NCI-H460 (cell line): ENCODE measurements at places on chromosomes 16 and 17. TPM values are rescaled to one million over a fixed set of nuclear protein-coding genes. Genes with fewer than 3 reads are reported as not detected.

Gene NACA2
- not detected in 2 replicates for total RNA-seq

Gene TLCD3B
- 0.07 TPM in 1 of 2 replicates, not detected in the other for total RNA-seq

Gene IKZF3
- not detected in 2 replicates for total RNA-seq

Gene IGSF6
- total RNA-seq, result not detected in 2 replicates

GRCh38 chr17:35129973-35130351, 8.5 kb downstream of the FNDC8 start:
- no peak for DNase-seq

DNA sequence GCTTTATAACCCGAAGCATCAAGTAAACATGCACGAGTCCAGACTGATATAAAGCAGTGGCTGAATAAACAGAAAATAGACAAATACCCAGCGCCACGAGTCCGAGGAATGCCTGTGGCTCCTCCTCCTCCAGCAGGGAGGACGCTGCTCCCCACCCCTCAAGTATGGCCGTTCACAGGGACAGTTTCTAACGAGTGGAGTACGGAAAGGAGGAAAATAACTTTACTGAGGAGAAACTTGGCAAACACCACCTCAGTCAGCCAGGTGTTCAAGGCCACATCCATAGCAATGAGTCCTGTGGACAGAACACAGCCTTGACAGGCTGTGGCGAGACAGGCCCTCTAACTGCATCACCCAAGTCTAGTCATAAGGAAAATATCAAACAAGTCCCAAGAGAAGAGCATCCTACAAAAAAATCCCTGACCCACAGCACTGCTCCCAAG, 9.2 kb downstream of the ZDHHC7 start:
- DNase-seq, result no peak

DNA sequence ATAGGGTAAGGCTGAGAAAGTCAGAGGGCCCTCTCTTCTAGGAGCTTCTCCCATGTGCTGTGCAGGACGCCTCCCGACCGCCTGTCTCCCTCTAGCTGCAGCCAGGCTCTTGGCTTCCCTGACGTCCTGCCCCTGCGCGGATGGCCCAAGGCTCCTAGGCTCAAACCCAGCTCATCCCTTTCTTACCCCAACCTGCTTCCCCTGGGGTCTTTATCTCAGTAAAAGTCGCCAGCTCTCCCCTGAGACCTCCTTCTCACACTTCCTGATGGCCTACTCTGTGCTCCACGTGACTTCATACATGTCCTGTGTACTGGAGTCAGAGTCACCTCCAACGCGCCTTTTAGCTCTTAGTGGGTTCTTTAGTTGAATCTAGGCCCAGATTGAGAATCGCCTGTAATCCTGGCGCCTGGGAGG, 1.1 kb upstream of the ZNF747 start:
- DNase-seq, result no peak

DNA sequence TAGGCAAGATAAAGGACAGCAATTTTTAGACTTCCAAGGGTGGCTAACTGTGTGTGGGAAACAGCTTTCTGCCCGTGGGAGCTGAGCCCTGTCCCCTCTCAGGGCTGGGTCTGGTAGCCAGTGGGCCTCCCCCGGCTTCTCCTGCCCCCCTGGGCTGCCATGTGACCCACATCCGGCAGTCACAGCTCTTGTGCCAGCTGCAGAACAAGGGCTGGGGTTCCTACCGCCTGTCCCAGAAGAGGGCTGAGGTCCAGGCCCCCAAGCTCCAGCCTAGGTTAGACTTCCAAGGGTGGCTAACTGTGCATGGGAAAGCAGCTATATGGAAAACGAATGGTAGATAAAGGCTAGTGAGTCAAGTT, 6.1 kb downstream of the GAST start:
- no peak for DNase-seq

GRCh38 chr17:2385240-2386210, 15.3 kb downstream of the MNT start:
- DNase-seq, result no peak

DNA sequence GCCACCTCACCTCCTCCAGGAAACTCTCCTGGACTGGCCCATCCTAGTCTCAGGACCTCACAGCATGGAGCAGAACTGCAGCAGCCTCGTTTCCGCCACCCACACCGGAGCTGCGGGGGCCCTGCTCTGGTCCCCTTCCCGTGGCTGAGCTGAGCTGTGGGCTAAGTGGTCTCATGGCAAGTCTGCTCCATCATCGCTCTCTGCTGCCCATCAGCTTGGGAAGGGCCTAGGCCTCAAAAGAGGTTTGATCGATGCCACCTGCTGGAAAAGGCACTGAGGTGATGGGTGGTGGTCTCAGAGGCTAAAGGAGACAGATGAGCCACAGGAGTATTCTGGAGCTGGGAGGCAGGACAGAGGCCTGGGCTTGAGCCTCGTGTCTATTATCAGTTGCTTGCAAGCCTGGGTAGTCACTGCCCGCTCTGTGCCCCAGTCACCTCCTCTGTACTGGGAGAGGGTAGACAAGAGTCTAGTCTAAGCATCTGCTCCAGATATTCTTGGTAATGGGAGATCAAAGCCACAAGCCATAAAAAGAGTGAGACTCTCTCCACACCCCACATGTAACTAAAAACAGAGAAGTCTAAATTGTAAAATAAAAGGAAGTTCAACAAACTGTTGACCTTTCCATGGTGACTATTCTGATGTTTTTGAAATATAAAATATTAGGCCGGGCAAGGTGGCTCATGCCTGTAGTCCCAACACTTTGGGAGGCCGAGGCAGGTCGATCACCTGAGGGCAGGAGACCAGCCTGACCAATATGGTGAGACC, 1.6 kb downstream of the ITGAE start:
- no peak for DNase-seq

DNA sequence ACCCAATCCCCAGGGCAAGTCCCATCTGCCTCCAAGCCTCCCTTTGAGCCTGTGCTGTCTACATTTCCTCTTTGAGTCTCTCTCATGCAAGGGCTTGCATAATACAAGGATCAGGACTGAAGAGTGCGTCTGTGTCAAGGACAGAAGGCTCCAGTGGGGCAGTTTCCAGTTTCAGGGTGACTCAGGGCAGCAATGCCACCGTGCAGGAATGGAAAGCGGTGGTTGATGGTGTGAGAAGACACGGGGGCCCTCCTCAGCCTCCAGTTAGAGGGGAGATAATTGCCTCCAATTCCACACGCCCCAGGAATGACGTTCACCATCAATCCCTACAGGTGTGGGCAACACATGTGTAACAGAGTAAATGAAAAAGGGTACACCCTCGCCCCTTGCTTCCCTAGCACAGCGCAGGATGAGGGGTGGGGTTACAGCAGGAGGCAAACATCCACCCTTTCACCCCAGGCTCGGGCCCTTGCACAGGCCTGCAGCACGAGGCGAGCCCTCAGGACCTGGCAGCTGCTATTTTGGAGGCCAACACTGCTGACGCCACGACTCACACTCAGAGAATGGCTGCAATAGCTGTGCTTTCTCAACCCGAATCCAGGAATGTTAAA, 24.8 kb upstream of the SLC25A19 start:
- DNase-seq, result no peak

DNA sequence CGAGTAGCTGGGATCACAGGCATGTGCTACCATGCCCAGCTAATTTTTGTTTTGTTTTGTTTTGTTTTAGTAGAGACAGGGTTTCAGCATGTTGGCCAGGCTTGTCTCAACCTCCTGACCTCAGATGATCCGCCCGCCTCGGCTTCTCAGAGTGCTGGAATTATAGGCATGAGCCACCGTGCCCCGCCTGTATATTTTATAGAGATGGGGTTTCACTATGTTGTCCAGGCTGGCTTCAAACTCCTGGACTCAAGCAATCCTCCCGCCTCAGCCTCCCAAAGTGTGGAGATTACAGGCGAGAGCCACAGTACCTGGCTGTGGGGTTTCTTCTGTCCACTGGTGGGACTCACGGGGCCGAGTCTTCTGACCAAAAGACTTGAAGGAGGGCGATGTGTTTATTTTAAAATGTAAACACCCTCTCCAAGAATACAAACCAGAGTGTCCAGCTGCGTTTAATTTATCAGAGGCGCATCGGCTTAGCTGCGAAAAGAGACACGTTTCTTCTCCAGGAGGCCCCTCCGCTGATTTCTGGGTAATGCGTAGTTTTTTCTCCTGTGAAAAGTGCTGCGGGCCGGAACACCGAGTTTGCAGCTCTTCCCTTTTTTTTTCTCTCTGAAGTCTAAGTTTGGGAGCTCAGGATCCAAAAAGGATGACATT, 86.9 kb upstream of the CIBAR2 start:
- no peak for DNase-seq

GRCh38 chr16:54277845-54278703, 8.5 kb downstream of the IRX3 start:
- DNase-seq, result no peak

- no peak for DNase-seq
Observed at GRCh38 chr17:8995711-8996110, 25.6 kb upstream of the NTN1 start.

DNA sequence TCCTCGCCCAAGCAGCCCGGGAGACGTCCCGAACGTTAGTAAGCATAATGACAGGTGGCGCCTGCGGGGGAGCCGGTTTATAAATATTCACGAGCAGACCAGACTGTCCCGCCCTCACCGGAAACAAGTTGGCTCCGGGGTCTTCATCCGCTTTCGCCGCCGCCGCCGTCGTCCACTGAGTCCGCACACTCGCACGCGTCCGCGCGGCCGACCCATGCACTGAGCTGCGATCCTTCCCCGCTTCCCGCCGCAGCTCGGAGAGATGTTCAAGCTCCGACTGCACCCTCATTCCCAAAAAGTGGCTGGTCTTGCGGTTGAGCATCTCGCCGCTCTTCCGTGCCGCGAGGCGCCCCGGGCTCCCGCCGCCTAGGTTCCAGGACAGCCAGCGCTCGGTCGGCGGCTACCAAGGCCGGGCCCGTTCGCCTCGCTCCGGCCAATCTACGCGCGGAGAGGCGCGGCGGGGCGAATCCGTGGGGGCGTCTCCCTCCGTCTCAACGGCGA, 385 bp downstream of the CFAP119 start:
- DNase-seq, result no peak

DNA sequence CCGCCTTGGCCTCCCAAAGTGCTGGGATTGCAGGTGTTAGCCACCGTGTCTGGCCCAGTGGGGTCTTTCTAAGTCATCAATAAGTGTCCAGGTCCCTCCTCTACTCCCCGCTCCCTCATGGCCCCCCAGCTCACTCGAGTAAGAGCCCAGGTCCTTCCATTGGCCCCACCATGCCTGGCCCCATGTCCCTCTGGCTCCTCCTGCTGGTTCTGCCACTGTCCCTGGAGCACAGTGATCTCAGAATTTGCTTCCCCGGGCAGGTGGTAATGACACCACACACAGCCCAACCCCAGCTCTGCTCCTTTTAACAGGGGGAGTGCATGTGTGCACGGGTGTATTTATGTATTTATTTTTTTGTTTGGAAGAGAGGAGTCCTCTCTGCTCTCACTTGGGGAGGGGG, 19.6 kb downstream of the MGAT5B start:
- DNase-seq, result no peak
